ENCODE measurements at places on chromosomes 6 and 20. TPM values are rescaled to one million over a fixed set of nuclear protein-coding genes. Genes with fewer than 3 reads are reported as not detected.

- no peak for DNase-seq
These were observed 29.5 kb upstream of the TCFL5 start for GRCh38 chr20:62891111-62891510.

GRCh38 chr6:34486106-34486740 is 20.3 kb downstream of the PACSIN1 start:
- DNase-seq: no peak

GRCh38 chr20:44204156-44204831 is 6.3 kb downstream of the OSER1 start:
- no peak for DNase-seq

- no peak for DNase-seq
These were observed 69.3 kb downstream of the HDDC2 start for GRCh38 chr6:125232466-125232865.

DNA sequence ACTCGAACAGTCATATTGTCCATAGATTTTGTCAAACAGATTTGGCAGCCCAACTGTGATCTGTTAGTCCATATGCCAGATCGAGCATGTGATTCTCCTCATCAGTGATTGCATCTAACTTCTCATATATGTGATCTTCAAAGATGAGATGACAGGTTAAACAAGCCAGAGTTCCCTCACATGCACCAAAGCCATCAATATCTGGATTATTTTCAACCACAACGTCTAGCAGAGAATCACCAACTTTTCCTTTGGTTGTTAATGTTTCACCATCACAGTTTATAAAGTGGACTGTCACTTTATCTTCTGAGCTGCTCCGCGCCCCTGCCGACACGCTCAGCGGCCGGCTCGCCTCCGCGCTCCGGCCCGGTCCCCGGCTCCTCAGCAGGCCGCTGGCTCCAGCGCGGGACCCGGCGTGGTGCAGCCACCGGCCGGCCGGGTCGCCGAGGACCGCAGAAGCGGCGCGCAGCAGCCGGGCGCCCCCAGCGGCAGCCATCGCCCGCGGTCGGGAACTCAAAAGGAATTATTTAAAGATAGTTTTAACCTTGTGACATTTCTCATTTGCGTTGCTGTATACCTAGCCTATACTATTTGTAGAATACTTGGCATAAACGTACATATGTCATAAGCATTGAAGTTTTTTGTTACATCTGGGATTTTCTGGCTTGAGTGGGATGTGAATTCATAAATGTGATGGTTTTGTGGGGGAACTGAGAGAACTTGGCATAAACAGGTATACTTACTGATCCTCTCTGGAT is 40.1 kb upstream of the DYNLRB1 start:
- DNase-seq: peak; percentile 72

DEFB132 gene
- not detected for total RNA-seq

LYRM4 gene
- 21.7 TPM for total RNA-seq

SLC22A2 gene
- not detected for total RNA-seq

Measured in sciatic nerve (tissue), 2 donors.